IPS DF 19.7 (cell line): ENCODE measurements at places on chromosomes 4 and X.
A peak's percentile ranks its signal among the peaks of the same experiment; 100 is the strongest.

DNA sequence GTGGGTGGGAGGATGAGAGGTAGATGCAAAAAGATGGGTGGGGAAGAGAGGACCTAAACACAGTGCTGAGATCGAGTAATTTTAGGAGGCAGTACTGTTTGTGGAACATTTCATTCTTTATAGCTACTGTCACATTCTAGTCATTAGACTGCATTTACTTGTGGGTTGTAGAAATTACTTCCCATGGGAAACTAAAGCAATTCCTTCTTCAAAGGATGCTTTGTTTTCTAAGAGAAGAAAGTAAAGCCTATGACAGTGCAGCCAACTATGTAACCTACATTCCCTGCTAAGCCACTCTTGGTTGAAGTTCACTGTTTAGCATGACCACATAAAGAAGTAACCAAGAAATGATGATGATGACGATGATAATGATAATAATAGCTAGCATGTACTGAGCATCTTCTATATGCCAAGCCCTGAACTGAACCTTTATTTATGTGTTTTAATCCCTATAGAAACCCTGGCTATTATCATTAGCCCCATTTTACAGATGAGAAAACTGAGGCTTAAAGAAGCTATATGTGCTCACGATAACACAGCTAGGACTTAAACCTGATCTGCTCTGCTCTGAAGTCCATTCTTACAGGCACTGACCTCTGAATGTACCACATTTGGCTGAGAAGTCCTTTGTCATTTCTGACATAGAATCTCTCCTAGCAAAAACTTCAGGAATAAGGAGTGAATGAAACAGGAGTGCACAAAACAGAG, 114.5 kb upstream of the KIT start:
- DNase-seq, result no peak

DNA sequence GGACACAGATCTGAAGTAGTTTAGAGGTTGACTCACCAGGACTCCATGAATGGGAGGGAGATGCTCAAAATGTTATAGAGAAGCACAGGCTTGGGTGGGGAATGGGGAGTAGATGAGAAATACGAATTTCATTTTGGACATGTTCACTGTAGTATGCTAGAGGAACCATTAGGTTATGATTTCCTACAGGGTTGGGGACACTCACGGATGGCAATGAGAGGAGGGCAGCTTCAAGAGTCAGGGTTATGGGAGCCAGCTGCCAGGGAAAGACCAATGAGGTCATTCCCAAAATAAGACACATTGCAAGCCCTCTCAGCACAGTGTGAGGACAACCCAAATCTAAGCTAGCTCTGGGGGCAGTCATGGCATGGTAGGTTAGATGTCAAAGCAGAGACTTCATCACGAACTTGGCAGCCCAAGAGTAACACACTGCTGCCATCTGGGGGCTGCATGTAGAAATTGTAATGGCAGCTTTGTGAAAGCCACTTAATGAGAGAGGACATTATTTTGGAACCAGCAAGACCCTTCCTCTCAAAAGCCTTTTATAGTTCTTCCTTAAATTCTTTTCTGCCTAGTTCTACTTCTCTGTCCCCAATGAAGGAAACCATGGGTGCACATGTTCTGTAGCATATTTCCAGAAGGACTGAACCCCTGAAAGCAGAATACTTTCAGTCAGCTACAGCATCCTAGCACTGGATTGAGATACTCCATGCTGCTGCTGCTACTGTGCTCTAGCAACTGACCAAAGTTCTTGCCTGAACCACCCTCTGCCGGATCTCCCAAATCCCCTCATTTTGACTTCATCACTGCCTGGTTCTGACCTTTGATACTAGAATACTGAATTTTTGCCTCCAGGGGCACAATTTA, 16.2 kb upstream of the ZCCHC12 start:
- no peak for DNase-seq

DNA sequence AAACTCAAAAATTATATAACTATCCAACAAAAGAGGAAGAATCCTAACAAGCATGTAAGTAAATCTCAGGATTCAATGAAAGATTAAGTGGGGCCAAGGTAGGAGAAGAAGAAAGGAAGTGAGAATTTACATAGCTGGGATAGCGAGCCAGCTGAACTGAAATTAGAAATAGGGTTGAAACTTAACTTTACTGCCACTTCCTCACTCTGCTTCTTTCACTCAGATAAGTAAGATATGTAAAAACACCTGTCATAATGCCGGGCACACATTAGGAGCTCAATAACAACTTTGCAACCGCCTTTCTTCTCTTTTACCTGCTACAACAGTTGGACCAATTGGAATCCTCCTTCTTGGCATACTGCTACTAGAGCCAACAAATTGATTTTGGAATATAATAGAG, 129.4 kb downstream of the CNKSR2 start:
- no peak for DNase-seq

- no peak for DNase-seq
Measured at GRCh38 chrX:29530501-29530900, 684.9 kb upstream of the MAGEB2 start.

GRCh38 chr4:41561244-41561643, 23.3 kb downstream of the LIMCH1 start:
- no peak for DNase-seq

GRCh38 chr4:2515830-2516550, 20.5 kb upstream of the FAM193A start:
- DNase-seq, result no peak

GRCh38 chr4:122992057-122992456, 69.7 kb upstream of the NUDT6 start:
- DNase-seq, result no peak

- no peak for DNase-seq
Measured at GRCh38 chr4:3802571-3803474, 36.6 kb downstream of the ADRA2C start.

DNA sequence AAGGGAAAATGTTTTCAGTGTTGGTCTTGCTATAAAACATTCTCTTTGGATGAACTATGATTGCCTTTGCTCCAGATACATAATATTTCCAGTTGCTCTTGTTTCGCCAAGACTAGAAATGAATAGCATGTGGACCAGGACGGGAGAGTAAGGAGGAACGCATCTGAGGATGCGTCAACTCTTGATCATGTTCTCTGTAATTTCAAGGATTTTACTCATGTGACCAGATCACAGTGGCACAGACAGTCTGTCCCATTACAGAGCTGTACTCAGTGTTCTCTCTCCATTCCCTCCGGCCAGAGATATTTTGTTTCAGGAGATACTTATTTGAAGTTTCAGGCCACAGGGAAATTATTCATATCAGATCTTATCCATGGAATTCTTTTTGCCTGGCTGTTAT, 266.6 kb downstream of the MID1IP1 start:
- DNase-seq, result no peak

- no peak for DNase-seq
Measured at GRCh38 chr4:48841045-48841827, 10.3 kb downstream of the OCIAD1 start.

GRCh38 chr4:159366966-159367780, 264.3 kb downstream of the RAPGEF2 start:
- no peak for DNase-seq

DNA sequence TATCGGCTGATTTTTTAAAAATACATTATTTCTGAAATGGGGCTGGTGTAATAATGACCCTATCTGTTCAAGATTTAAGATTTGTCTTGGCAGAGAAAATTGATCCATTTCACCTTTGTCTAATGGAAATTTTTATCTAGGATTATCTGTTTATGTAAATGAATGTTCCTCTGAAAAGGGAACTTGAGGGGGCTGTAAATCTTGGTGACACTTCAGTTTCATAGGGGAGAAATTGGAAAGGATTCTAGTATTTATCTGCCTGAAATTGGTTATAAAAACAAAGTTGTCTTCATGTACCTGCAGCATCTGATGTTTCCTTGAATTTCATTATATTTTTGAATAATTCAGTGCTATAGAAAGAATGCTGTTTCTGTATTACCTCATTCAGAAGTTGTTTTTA, 48.4 kb upstream of the PAQR3 start:
- DNase-seq, result no peak

DNA sequence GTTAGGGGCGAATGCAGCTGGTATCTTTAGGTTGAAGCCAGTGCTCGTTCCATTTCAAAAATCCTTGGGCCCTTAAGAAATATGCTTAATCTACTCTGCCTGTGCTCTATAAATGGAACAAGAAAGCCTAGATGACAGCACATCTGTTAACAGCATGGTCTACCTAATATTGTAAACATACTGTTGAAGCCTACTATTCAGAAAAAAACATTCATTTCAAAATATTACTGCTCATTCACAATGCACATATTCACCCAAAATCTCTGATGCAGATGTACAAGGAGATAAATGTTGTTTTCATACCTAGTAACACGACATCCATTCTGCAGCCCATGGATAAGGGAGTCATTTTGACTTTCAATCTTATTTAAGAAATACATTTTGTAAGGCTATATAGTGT, 106.6 kb downstream of the TBC1D19 start:
- no peak for DNase-seq

GRCh38 chr4:58776627-58777026, 1666.4 kb upstream of the IGFBP7 start:
- DNase-seq, result no peak

DNA sequence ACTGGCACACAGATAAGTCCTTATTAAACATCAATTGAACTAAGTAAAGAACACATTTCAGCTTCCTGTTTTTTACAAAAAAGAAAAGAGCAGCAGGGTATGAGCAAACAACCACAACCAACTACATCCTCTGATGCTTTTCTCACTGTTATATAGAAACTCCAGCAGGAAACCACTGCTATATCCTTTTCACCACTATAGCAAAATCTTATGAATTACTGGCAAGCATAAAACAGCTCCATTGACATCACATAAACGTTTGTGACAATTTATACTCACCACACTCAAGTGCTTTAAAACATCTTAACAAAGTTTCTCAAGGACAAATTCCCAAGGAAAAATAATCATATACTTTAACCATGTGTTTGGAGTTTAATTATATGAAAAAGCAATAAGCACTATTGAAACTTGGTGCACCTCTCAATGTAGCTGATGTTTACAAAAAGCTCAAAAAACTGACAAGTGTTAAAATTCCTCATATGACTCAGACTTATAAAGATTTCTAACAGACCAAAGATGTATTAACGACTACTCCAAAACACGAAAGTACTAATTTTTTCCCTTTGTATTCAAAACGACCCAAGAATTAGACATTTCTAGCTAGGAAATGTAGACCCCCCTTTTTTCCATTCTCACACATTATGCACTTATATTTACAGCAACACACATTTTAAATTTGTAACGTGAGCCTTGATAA, 12.9 kb downstream of the GPRIN3 start:
- no peak for DNase-seq

DNA sequence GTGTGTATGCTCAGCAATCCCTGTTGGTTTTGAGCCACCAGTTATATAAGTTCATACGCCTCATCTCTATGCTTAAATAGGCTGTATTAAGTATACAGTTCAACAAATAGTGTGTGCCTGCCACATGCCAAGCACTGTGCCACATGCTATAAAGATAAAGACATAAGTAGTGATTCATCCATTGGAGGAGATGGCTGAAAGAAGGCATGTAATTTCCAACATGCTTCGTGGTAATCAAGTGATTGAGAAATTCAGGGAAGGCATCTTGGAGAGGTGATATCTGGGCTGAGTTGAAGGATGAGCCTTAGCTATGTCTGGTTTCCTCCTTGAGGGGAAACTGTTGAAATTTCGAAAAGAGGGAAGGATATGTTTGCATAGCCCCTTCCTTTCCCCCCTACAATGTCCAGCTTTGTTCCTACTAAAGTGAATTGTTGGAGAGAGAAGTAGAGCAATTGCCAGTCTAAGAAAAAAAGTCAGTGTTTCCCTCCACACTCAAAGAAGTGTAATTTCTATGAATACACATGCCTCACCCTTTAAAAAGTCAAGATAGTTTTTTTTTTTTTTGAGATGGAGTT, 96.5 kb downstream of the ARHGAP10 start:
- DNase-seq, result no peak

GRCh38 chr4:177960566-177960965, 518.3 kb upstream of the AGA start:
- DNase-seq, result no peak

- no peak for DNase-seq
Measured at GRCh38 chr4:118361192-118361591, 8.4 kb upstream of the PRSS12 start.

DNA sequence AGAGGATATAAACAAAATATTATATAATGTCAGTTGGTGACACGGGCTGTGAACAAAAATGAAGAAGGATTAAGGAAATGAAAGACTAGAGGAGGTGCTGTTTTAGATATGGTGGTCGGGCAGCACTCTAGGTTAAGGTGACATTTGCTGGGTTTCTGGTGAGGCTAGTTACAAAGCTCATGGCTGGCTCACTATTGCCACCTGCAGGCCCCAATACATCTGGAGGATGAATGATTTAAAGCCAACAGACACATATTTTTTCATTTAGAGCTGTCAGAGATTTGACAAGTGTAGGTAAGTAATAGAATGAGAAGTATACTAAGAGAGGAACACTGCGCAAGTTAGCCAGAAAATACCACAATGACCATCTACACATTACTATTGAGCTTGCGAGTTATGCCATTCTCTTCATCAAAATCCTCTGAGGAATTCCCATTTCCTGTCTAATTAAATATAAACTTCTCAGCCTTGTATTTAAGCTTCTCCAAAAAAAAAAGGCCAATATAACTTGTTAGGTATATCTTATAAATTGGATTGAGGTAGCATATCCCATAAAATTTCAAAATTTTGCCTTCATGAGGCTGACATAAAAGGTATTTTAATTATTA, 6.4 kb upstream of the FGG start:
- DNase-seq, result peak; percentile 35

DNA sequence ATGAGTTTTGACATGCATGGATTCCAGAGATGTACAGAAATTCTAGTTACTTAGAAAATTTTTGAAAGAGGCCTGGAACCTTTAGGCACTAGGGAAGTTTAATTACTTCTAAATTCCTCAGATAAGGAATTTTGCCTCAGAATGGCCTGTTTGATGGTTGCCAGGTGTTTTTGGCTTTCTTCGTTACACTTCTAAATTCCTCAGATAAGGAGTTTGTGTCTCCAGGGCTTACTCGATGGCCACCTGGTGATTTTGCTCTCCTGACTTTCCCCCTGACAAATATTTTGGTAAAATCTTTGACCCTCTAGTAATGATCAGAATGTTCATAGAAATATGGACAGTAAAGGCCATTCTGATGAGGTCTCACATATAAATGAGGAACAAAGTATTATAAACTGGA, 64.3 kb downstream of the BEX3 start:
- DNase-seq, result no peak

- DNase-seq, result no peak
Measured at GRCh38 chr4:121690001-121690400, 6.8 kb downstream of the ANXA5 start.

DNA sequence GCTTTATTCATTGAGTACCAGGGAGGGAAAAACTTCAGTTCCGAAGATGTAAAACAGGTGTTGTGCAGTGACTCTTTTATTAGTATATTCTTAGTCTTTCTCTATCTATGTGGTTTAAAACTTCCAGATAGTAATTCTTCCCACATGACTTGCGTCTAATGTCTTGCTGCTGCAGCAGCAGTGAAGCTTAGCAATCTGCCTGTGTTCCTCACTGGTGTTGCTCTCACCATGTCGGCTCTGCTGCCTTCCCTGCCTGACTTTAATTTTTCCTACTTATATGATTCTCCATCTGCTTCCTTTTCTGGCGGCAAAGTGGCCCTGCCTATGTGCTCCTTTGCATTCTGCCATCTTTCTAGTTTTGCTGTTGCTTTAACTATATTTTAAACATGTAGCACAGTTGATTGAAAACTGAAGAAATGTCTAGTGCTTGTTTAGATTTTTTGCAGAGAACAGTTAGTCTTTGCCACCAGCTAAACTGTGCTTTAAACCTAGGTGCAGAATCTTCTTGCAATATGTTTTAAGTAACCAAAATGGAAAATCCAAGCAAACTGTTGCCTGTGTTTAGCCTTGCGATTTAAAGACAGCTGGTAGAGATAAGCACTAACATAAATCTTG, 1934.2 kb upstream of the IGFBP7 start:
- no peak for DNase-seq

- no peak for DNase-seq
Measured at GRCh38 chr4:71184195-71184781, 154.5 kb upstream of the SLC4A4 start.
